Type B pancreatic cell (in vitro differentiated cells): ENCODE measurements at places on chromosomes 4 and X. TPM values are rescaled to one million over a fixed set of nuclear protein-coding genes. Genes with fewer than 3 reads are reported as not detected.

- H3K36me3 ChIP-seq, result no peaks in the 10 kb centered on the region
- H3K4me3 ChIP-seq, result no peak overlapping the region
- DNase-seq, result no peak
- no peak overlapping the region for H3K27ac ChIP-seq
- H3K27me3 ChIP-seq, result peaks cover 7% of the 10 kb centered on the region
- H3K4me1 ChIP-seq, result no peaks in the 10 kb centered on the region
Observed at GRCh38 chr4:146585761-146586333, 52.8 kb upstream of the POU4F2 start.

DNA sequence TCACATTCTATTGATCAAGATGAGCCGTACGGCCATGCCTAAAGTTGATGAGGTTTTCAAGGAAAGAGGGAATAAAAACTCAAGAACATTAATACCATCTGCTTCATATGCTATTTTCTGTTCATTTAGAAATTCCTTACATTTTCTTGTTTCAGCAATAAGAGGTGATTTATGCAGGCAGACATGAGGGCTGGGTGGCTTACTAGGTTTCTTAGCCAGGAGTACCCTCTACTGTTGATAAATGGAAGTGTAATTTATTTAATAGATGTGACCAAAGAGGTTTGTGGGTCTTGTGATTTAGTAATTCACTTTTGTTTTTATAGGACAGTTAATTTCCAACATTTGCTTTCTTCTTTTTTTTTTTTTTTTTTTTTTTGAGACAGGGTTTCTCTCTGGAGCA is 6.4 kb upstream of the SMIM9 start:
- no peak for DNase-seq
- no peaks in the 10 kb centered on the region for H3K27me3 ChIP-seq
- no peak overlapping the region for H3K27ac ChIP-seq
- H3K4me3 ChIP-seq, result no peak overlapping the region

CLDN2 gene
- total RNA-seq, result 4.7 and 4.9 TPM in 2 replicates

NEIL3 gene
- 4.0 and 10.1 TPM in 2 replicates for total RNA-seq

NALF2 gene
- 1.8 and 3.4 TPM in 2 replicates for total RNA-seq

- H3K27ac ChIP-seq, result no peak overlapping the region
- no peak overlapping the region for H3K4me3 ChIP-seq
- H3K27me3 ChIP-seq, result no peaks in the 10 kb centered on the region
- no peak for DNase-seq
- no peaks in the 10 kb centered on the region for H3K4me1 ChIP-seq
- peaks cover 14% of the 10 kb centered on the region for H3K36me3 ChIP-seq
Observed at GRCh38 chr4:1376841-1377605, 29.2 kb downstream of the NKX1-1 start.

DNA sequence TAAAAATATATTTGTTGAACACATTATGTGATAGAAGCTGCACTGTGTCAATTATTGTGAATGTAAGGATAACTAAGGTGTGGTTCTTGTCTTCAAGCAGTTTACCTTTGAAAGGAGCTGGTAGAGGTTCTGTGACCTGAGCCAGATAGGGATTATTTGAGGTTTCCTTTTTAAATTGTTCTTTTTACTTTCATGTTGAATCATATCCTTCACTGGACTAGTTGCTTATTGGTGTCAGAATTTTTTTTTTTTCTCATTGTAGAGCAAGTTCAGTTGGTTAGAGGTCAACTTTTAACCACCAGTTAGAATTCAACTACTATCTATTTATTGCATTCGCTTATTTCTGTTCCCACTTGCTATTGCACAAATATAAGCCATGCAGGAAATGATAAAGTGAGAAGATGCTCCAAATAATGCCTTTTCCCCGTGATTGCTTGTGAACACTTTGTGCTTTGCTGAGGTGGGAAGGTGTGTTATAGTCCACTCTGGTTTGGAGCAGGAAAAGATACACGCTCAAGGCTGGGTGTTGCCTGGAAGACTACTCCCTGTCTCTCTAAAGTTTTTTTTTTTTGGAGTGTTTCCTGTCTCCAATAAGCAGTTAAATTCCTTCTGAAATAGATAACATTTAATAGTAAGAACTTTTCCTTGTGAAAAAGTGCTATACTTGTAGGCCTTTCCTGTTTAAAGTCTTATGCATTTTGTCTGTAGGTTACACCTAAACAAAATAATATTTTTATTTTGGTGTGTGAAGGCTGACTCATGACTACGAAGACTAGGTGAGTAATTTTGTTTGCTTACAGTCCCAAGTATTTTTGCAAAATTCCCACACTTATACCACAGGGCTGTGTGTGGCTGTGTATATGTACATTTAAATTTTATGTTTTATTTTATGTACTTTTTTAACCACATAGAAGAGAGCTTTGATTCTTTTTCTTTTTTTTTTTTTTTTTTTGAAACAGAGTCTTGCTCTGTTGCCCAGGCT is 83.8 kb upstream of the LCORL start:
- DNase-seq, result no peak
- no peak overlapping the region for H3K27ac ChIP-seq
